ENCODE measurements at places on chromosomes 3 and 15.
A peak's percentile ranks its signal among the peaks of the same experiment; 100 is the strongest.

DNA sequence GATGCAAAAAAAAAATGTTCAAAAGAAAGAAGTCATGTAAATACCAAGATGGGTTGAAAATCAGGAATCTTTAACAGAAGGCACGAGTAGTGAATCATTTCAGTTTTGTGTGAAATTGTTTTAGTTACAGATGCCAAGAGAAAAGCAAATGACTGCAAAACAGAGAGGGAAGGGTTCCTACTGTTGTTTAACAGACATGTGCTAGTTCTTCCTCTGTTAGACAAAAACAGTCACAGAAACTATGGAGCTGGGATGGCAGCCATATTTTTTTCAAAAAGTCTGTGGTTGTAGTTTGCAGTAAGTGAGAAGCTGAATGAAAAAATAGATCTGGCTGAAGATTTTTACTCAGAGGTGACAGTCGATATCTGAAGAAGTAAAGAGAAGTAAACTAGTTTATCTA, 511.9 kb downstream of the ZIC1 start:
- DNase-seq: peak; percentile 26

DNA sequence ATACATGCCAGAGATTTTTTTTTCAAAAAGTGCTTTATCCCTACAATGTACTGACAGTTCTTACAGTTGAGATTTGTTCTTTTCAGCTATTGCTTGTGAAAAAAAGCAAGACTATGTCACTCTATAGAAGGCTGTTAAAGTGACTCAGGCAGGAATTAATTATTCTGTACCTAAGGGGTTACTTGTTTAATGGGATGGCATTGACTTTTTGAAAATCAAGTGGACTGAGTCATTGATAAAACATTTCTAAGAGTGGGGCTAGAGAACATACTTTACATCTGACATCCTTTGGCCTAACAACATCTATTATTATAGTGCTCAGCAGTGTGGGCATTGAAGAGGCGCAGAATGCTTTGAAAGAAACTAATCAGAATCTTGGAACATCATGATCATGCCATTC, 34.3 kb downstream of the INTS14 start:
- DNase-seq: peak; percentile 4

DNA sequence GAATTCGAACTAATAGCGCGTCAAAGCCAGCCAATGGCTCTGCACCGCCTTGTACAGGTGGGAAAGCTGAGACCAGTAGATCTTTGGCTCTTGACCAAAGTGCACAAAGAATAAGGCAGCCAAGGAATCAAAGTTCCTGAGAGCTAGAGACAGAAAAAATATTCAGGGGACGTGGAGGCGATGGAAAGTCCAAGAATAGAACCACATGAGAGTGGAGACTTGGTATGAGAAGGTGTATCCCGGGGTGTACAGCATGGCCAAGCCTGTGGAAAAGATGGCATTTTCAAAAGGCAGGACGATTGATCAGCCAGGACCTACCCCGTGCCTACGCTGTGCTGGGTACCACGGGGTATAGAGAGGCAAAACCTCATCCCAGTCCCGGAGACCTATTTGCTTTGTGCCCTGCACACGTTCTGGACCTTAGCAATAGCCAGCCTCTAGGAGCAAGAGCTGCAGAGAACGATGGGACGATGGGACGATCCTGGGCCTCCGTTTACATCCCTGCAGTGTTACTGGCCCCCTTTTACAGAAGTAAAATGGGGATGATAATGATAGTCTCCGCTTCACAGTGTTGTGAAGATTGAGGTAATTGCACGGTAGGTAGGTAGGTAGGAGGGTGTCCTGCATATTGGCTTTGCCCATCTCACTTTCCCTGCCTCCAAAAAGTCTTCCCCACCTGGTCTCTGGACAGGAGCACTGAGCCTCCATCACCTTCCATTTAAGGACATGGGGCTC, 583 bp upstream of the RBSN start:
- DNase-seq: no peak

GRCh38 chr3:128970740-128971047, 23.2 kb downstream of the CFAP92 start:
- no peak for DNase-seq
